ENCODE measurements at places on chromosomes 2 and 18. TPM values are rescaled to one million over a fixed set of nuclear protein-coding genes. Genes with fewer than 3 reads are reported as not detected.

DNAJC5G gene
- total RNA-seq: 0.44 TPM

GALNT5 gene
- total RNA-seq: 0.17 TPM

CWC22 gene
- 43.4 TPM for total RNA-seq

TRIM43 gene
- not detected for total RNA-seq

DSC2 gene
- 24.9 TPM for total RNA-seq

LBH gene
- 53.0 TPM for total RNA-seq

STARD7 gene
- total RNA-seq: 212 TPM

RMC1 gene
- 21.3 TPM for total RNA-seq

TRMT61B gene
- total RNA-seq: 21.0 TPM

G6PC2 gene
- total RNA-seq: not detected

C2orf66 gene
- total RNA-seq: not detected

SSB gene
- total RNA-seq: 257 TPM

EVA1A gene
- 0.68 TPM for total RNA-seq

CYP27A1 gene
- 3.1 TPM for total RNA-seq

REG3A gene
- total RNA-seq: not detected

DLX2 gene
- 0.42 TPM for total RNA-seq

RAB6C gene
- total RNA-seq: not detected

TTN gene
- total RNA-seq: 0.59 TPM

AAK1 gene
- 30.6 TPM for total RNA-seq

LOXHD1 gene
- 0.11 TPM for total RNA-seq

DES gene
- 3.0 TPM for total RNA-seq

ALLC gene
- total RNA-seq: not detected

NPAS2 gene
- total RNA-seq: 1.1 TPM

CRYGB gene
- not detected for total RNA-seq

RNF125 gene
- 9.4 TPM for total RNA-seq

TM4SF20 gene
- total RNA-seq: not detected

GKN2 gene
- not detected for total RNA-seq

KIF1A gene
- total RNA-seq: 204 TPM

ALPG gene
- total RNA-seq: 1.4 TPM

TMEM178A gene
- 7.5 TPM for total RNA-seq

MOGAT1 gene
- total RNA-seq: not detected

FAM110C gene
- 3.6 TPM for total RNA-seq

GCKR gene
- 0.33 TPM for total RNA-seq

ADGRF3 gene
- total RNA-seq: 0.09 TPM

COL5A2 gene
- 10.5 TPM for total RNA-seq

PPP1R1C gene
- 4.0 TPM for total RNA-seq

C2orf72 gene
- total RNA-seq: 1.0 TPM

SP140 gene
- total RNA-seq: 0.70 TPM

UPP2 gene
- total RNA-seq: not detected

CCBE1 gene
- 0.46 TPM for total RNA-seq

INHBB gene
- total RNA-seq: 0.13 TPM

MC4R gene
- total RNA-seq: not detected

EDAR gene
- not detected for total RNA-seq

DHX57 gene
- 27.5 TPM for total RNA-seq

FSHR gene
- not detected for total RNA-seq

RNASEH1 gene
- 40.4 TPM for total RNA-seq

CERKL gene
- not detected for total RNA-seq

NT5C1B gene
- total RNA-seq: not detected

HJURP gene
- 49.7 TPM for total RNA-seq

ACTR2 gene
- total RNA-seq: 175 TPM

SPATA3 gene
- not detected for total RNA-seq

HOXD13 gene
- total RNA-seq: not detected

SLC23A3 gene
- total RNA-seq: 1.2 TPM

ERMN gene
- 0.29 TPM for total RNA-seq

ZNF397 gene
- 35.3 TPM for total RNA-seq

GULP1 gene
- 124 TPM for total RNA-seq

ITGA6 gene
- 78.9 TPM for total RNA-seq

GALNT14 gene
- 2.7 TPM for total RNA-seq
